Thoracic aorta (tissue), 2 donors: ENCODE measurements at places on chromosomes 3 and 15. TPM values are rescaled to one million over a fixed set of nuclear protein-coding genes. Genes with fewer than 3 reads are reported as not detected.

DNA sequence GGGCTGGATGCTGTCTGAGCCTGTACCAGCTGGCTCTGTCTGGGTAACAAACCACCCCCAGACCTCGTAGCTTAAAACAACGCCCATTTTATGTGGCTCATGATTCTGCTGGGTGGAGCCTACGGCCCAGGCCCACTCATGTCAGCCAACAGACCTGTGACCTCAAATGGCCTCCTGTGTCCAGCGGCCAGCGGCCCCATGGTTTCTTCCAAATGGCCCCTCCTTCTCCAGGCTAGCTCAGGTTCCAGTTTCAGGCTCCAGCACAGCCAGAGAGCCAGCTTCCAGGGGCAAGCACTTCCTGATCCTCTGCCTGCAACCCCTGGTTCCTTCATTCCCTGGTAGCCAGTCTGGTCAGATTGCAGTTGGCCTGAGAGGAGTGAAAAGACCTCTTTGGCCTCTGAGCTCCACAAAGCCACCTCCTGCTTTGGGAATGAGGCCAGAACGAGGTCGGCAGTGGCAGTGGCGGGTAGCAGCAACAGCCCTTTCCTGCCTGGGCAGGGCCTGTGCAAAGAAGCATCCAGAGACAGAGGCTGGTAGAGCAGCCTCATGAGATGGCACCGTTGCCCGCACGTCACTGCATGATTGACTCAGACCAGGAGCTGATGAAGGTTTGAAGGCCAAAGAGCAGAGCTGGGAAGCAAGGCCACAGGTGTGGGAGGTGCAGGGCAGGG is 21.0 kb upstream of the PLXNA1 start:
- no peaks in the 10 kb centered on the region for H3K27me3 ChIP-seq
- no peak overlapping the region for H3K4me3 ChIP-seq
- peak overlapping the region; percentile 71 for H3K27ac ChIP-seq
- no peak for DNase-seq

GRCh38 chr15:92375057-92375456 is 18.6 kb upstream of the ST8SIA2 start:
- no peak for DNase-seq
- H3K4me3 ChIP-seq: no peak overlapping the region
- H3K4me1 ChIP-seq: no peaks in the 10 kb centered on the region
- H3K27me3 ChIP-seq: no peaks in the 10 kb centered on the region

DNA sequence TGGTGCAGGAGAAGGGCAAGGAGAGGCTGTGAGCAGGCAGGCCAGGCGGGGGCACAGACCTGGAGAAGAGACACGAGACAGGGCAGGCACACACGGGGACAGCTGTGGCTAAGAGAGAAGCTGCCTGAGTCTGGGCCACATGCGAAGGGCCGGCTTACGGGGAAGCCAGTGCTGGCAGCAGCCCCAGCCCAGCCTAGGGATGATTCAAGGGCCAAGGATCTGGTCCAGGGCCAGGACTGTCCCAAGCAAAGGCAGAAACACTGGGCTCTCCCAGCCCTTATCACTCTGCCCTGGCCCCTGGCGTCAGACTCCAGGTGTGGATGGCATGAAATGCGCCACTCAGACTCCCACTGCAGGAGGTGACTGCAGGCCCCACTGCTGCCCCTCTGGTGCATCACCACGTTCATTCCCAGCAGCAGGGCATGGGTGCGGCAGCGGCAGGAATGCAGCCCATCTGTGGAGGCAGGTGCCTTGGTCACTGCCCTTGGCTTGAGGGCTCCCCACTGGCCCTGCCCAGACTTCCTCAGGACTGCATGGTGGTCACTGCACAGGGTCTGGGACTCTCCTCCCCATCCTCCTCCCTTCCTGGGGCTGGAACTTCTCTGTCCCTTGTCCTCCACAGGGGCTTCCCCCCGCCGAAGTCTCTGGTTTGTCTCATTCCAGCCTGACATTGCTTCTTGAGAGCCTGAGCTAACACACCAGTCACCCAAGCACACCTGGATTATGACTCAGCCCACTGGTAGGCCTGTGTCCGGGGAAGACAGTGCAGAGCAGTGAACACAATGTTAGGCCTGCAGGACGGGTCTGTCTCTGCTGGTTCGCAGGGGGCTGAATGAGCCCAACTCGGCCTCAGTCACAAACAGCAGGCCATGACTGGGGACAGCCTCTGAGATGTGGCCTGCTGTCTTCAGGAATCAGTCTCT is 69.3 kb downstream of the TBC1D2B start:
- peaks cover 19% of the 10 kb centered on the region for H3K4me1 ChIP-seq
- H3K4me3 ChIP-seq: no peak overlapping the region
- no peaks in the 10 kb centered on the region for H3K27me3 ChIP-seq
- H3K27ac ChIP-seq: no peak overlapping the region

DNA sequence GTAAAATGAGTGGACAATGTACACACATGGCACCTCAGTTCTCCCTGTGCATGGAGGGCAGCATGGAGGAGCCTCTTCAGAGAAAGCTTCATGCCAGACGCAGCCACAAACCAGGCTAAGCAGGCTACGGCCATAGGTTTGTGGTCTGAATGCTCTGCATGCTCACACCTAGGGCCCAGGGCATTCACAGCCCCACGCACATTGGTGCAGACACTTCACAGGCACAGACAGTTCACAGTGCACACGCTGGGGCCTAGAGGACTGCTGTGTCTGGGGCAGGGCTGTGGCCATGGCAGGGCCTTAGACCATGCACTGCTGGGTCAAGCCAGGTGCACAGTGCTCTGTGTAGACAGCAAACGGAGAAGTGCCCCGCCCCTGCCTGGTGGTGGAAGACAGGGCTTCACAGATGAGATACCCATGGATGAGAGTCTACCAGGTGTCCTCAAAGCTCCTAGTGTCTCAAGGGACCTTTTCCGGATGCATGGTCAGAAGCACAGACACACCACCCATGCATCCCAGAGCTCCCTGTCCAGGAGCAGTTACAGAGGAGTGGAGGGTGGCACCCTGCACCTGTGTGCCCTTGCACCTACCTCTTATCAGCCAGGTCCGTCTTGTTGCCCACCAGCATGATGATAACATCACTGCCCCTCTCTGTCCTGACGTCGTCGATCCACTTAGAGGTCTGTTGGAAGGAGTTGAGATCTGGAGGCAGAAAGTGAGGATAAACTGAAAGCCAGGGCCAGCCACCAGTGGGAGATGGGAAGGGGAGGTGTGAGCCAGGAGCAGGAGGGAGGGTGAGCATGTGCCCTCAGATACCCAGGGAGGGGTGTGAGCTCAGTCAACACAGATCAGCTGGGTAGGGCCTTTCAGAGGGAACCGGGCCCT is 33.5 kb downstream of the SRPRB start:
- no peaks in the 10 kb centered on the region for H3K36me3 ChIP-seq
- no peaks in the 10 kb centered on the region for H3K4me1 ChIP-seq
- no peak overlapping the region for H3K4me3 ChIP-seq

DNA sequence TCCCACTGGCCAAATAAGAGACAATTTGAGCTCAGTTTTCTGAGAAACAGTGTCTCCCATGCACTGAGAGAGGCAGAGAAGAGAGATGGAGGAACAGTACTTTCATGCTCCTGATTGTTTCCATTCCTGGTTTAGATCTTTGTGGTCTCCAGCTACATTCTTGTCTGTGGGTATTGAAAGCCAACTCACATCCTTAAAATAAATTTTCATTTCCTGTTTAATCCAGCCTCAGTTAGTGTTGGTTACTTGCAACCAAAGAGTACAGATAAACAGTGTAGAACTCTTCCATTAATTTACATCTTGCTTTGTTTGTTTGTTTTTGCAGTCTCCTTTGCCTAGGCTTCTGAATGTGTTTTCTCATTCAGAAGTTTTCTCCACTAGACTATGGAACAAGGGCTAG is 123.7 kb upstream of the CLSTN2 start:
- no peaks in the 10 kb centered on the region for H3K27me3 ChIP-seq
- H3K4me3 ChIP-seq: no peak overlapping the region
- no peak overlapping the region for H3K27ac ChIP-seq
- H3K4me1 ChIP-seq: no peaks in the 10 kb centered on the region
- no peaks in the 10 kb centered on the region for H3K36me3 ChIP-seq
- DNase-seq: no peak

DNA sequence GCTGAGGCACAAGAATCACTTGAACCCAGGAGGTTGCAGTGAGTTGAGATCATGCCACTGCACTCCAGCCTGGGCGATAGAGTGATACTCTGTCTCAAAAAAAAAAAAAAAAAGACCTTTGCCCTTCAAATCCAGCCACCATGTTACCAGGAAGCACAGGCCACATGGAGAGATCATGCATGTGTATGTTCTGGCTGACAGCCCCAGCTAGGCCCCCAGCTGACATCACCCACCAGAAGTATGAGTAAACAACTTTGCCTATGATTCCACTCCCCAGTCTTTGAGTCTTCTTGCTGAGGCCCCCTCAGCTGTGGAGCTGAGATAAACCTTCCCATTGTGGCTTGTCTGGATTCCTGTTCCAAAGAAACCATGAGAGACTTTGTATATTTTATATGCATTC is 3.3 kb upstream of the ARIH2 start:
- no peaks in the 10 kb centered on the region for H3K27me3 ChIP-seq
- no peak for DNase-seq
- peaks cover 12% of the 10 kb centered on the region for H3K4me1 ChIP-seq
- no peak overlapping the region for H3K4me3 ChIP-seq
- H3K27ac ChIP-seq: no peak overlapping the region

- H3K4me1 ChIP-seq: no peaks in the 10 kb centered on the region
- no peaks in the 10 kb centered on the region for H3K27me3 ChIP-seq
- no peak overlapping the region for H3K4me3 ChIP-seq
- H3K36me3 ChIP-seq: no peaks in the 10 kb centered on the region
Measured at GRCh38 chr3:186035277-186035676, 73.6 kb downstream of the ETV5 start.

GRCh38 chr3:64244011-64244942 is 19.0 kb upstream of the PRICKLE2 start:
- peaks cover 12% of the 10 kb centered on the region for H3K4me1 ChIP-seq
- no peak overlapping the region for H3K27ac ChIP-seq
- no peaks in the 10 kb centered on the region for H3K36me3 ChIP-seq
- H3K4me3 ChIP-seq: no peak overlapping the region
- no peak for DNase-seq

- peak overlapping the region; percentile 15 for H3K27ac ChIP-seq
- DNase-seq: no peak
- H3K4me3 ChIP-seq: no peak overlapping the region
- peaks cover 46% of the 10 kb centered on the region for H3K4me1 ChIP-seq
Measured at GRCh38 chr15:63507878-63508818, 3.8 kb downstream of the USP3 start.

GRCh38 chr3:131619821-131620220 is 117.0 kb upstream of the MRPL3 start:
- no peak overlapping the region for H3K27ac ChIP-seq
- H3K4me1 ChIP-seq: no peaks in the 10 kb centered on the region
- no peak overlapping the region for H3K4me3 ChIP-seq

GRCh38 chr15:34850121-34850520 is 54.8 kb upstream of the ACTC1 start:
- H3K4me3 ChIP-seq: no peak overlapping the region
- no peak overlapping the region for H3K27ac ChIP-seq
- no peaks in the 10 kb centered on the region for H3K36me3 ChIP-seq
- no peak for DNase-seq
- H3K27me3 ChIP-seq: no peaks in the 10 kb centered on the region
- H3K4me1 ChIP-seq: peaks cover 10% of the 10 kb centered on the region

GRCh38 chr15:68844856-68845550 is 24.3 kb upstream of the ANP32A start:
- no peak for DNase-seq
- no peak overlapping the region for H3K4me3 ChIP-seq
- H3K36me3 ChIP-seq: no peaks in the 10 kb centered on the region
- no peak overlapping the region for H3K27ac ChIP-seq
- peaks cover 10% of the 10 kb centered on the region for H3K4me1 ChIP-seq
- H3K27me3 ChIP-seq: peaks cover 9% of the 10 kb centered on the region

GRCh38 chr3:189457631-189458412 is 173.4 kb upstream of the TP63 start:
- H3K36me3 ChIP-seq: no peaks in the 10 kb centered on the region
- H3K4me3 ChIP-seq: no peak overlapping the region
- H3K4me1 ChIP-seq: peaks cover 25% of the 10 kb centered on the region
- no peak overlapping the region for H3K27ac ChIP-seq
- no peak for DNase-seq

DNA sequence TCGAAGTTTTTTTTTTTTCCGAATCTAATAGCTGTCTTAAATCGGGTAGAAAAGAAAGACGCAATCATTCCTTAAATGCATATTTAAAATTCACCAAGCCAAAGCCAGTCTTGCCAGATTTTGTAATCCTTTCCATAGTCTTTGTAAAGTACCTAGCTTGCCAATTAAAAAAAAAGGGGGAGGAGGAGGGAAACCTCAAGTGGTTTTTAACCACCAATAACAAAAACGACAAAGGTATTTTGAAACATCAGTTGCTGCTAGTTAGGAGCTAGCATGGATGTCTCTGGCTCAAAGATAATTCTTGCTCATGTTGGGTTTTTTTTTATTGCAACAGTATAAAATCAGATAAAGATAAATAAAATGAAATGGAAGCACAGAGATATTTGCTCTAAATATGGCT is 187.9 kb downstream of the MECOM start:
- H3K4me3 ChIP-seq: peak overlapping the region; percentile 26
- no peaks in the 10 kb centered on the region for H3K27me3 ChIP-seq
- no peak overlapping the region for H3K27ac ChIP-seq
- H3K4me1 ChIP-seq: peaks cover 50% of the 10 kb centered on the region
- no peak for DNase-seq

DNA sequence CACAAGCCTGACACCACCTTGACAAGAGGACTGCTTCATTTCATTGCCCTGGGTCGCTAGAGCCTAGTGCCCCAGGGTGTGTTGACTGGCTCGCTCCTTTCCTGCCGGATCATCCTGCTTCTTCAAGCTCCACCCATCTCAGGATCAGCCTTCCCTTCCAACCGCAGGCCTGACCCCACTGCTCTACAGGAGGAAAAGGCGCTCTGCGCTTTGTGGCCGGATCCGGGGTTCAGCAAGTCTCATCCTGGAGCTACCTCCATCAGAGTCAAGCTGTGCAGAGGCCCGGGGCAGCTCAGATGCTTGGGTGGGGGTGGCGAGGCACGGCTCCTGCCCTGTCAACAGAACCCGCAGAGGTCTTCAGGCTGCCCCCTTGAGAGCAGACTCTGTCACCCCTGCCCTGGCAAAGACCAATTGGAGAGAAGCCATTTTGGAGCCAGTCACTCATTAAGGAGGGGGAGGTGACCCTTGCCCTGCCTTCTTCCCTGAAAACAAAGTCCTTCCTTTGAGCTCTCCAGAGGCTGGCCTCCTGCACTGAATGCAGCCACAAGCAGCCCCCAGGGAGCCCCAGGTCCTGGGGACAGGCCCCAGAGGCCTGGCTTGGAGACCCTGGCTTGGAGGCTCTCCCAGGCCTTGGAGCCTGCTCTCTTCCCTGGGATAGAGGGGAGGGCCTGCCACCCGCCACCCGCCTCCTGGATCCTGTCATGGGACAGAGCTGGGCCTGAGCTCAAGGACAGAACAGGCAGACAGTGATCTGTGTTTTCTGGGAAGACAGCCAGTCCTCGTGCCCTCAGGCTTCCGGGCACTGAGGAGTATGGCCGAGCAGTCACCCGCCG is 80.3 kb downstream of the CPN2 start:
- peak overlapping the region; percentile 93 for H3K27ac ChIP-seq
- H3K4me3 ChIP-seq: no peak overlapping the region
- H3K4me1 ChIP-seq: peaks cover 18% of the 10 kb centered on the region

GRCh38 chr3:49882166-49882565 is 12.5 kb upstream of the CAMKV start:
- DNase-seq: no peak
- H3K4me3 ChIP-seq: no peak overlapping the region
- no peaks in the 10 kb centered on the region for H3K4me1 ChIP-seq
- no peaks in the 10 kb centered on the region for H3K27me3 ChIP-seq
- H3K36me3 ChIP-seq: no peaks in the 10 kb centered on the region
- no peak overlapping the region for H3K27ac ChIP-seq

BOC gene
- total RNA-seq: 33.4 TPM

NEO1 gene
- 51.4 TPM for total RNA-seq

CADPS gene
- 0.14 TPM for total RNA-seq

GXYLT2 gene
- total RNA-seq: 32.4 TPM

FETUB gene
- not detected for total RNA-seq

DPH3 gene
- 29.3 TPM for total RNA-seq
